ENCODE measurements at places on chromosomes 12 and 14. TPM values are rescaled to one million over a fixed set of nuclear protein-coding genes. Genes with fewer than 3 reads are reported as not detected.

The TC2N gene
- 9.6 TPM for total RNA-seq

The MGST1 gene
- 209 TPM for total RNA-seq

The TEX52 gene
- not detected for total RNA-seq

The KCNK13 gene
- not detected for total RNA-seq

The LRRK2 gene
- 0.39 TPM for total RNA-seq

The NANOG gene
- total RNA-seq: not detected

The INHBE gene
- total RNA-seq: not detected

The STYK1 gene
- total RNA-seq: 2.1 TPM

The RND1 gene
- not detected for total RNA-seq

The MEG3 gene
- 3.8 TPM for total RNA-seq

The TAS2R9 gene
- total RNA-seq: not detected

The IPO4 gene
- total RNA-seq: 82.5 TPM

The RTL1 gene
- not detected for total RNA-seq

The TMEM30B gene
- 13.0 TPM for total RNA-seq

The AGAP2 gene
- 0.80 TPM for total RNA-seq

The SLC7A8 gene
- total RNA-seq: 61.2 TPM

The TAS2R42 gene
- total RNA-seq: not detected

The TAOK3 gene
- total RNA-seq: 16.7 TPM

The ZNF385A gene
- total RNA-seq: 37.4 TPM

The SLC38A6 gene
- 10.1 TPM for total RNA-seq

The HHIPL1 gene
- total RNA-seq: 1.6 TPM

The KRT78 gene
- 0.16 TPM for total RNA-seq

The FOXN4 gene
- total RNA-seq: not detected

The EIF2B1 gene
- 132 TPM for total RNA-seq

The SLC7A7 gene
- 5.2 TPM for total RNA-seq

The LETMD1 gene
- 46.8 TPM for total RNA-seq

The GYS2 gene
- total RNA-seq: not detected

The ACVRL1 gene
- 0.61 TPM for total RNA-seq

The BEST3 gene
- not detected for total RNA-seq

The SELPLG gene
- total RNA-seq: 0.08 TPM

The CFAP54 gene
- 0.57 TPM for total RNA-seq
